ENCODE measurements at places on chromosomes 7 and 10. TPM values are rescaled to one million over a fixed set of nuclear protein-coding genes. Genes with fewer than 3 reads are reported as not detected.

The PILRA gene
- total RNA-seq = 9.9 TPM

GRCh38 chr7:132380059-132380458 lies 196.2 kb downstream of the PLXNA4 start:
- DNase-seq = no peak

DNA sequence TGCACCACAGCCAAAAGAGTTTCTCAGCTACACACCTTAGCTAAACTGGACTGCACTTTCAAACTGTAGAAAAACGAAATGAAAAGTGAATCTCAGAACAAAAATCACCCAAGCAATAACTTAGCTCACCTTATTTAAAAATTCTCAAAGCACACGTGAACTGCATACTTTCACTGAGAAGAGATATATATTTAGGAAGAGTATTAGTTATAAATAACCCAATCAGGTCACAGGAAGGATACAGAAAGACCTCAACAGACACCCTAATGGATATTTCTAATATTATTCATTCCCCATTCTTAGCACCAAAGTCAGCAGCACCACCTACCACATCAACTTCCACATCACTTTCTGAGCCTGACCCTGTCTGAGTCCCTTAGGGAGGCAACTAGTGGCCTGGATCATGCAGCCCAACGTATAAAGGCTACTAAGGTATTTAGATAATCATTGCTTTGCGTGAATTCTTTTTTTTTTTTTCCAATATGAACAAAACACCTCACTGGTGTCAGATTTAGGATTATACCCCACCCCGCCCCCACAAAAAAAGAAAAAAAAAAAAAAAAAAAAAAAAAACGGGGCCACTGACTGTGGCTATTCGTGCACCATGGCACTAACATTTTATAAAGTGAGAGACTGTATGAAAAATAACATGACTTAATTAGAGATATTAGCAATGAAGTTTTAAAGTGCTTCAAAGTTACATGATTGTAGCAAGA lies 2.6 kb downstream of the ABI1 start:
- DNase-seq = no peak

The AQP1 gene
- 177 TPM for total RNA-seq

The SLC26A5 gene
- total RNA-seq = 1.0 TPM

DNA sequence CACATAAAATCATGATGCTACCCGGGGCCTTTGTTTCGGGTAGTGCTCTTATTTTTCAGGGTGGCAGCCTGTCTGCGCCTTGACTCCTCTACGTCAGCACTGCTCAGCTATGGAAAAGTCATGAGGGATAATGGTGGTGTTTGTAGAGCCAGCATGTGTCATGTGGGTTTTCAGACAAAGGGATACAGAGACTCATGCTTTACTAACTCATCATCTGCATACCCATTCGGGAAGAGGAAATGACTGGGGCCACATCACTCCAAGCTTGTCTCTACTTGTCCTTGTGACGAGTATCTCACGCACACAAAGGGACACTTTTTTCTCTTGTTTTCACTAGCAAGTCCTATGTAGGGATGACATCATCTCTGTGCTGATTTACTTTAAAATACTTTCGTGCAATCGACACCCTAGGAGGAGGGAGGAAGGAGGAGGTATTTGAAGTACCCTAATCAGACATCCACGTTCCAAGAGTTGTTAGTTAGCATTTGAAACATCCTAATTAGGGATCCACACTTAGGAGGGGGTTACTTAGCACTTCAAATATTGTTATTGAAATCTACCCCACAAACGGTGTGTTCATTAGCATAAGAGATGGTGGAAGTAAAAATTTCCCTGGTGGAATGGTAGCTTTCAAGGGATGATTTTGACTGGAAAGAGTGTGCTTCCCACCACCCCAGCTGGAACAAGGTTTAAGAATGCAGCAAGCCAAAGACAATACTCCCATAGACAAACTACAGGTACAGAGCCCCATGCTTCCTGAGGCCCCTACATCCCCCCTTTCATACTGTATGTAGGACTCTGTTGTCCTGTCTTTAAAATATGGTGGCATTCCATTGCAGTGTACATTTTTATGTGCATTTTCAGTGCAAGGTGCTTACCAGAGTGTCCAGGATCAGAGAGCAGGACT lies 52.0 kb downstream of the THNSL1 start:
- no peak for DNase-seq

DNA sequence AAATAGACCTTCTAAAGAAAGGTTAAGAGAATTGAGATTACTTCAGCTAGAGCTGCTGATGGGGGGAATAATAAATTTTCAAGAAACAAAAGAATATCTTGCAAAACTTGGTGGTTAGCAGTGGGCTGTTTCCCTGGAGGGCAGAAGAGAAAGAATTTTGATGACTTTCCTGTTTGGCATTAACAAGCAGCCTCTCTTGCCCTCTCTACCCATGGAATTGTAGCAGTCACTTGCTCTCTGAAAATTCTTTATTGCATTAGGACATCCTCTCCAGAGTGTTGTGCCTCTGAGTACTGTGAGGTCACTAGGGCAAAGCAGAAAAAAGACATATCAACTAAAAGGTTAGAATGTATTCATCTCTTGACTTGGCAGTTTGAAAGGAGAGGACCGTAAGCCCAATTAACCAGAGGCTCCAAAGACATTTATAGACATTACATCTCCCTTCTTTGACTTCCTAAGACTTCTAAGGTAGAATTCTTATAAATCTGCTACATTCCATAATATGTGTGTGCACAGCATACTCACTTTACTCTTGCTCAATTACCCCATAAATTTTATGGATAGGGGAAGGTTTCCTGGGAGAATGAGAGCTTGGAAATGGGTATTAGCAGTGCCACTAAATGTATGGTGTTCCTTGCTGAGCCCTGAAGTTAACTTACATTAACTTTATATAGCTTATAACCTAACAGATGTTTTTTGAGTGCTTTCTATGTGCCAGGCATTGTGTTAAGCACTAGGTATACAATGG lies 215.3 kb downstream of the KIF20B start:
- DNase-seq = no peak

GRCh38 chr7:50651271-50651989 lies 86.2 kb upstream of the DDC start:
- DNase-seq = no peak

- DNase-seq = no peak
Measured at GRCh38 chr10:30013757-30014156, 45.6 kb downstream of the JCAD start.

- no peak for DNase-seq
Measured at GRCh38 chr10:72124989-72125388, 36.6 kb upstream of the SPOCK2 start.

DNA sequence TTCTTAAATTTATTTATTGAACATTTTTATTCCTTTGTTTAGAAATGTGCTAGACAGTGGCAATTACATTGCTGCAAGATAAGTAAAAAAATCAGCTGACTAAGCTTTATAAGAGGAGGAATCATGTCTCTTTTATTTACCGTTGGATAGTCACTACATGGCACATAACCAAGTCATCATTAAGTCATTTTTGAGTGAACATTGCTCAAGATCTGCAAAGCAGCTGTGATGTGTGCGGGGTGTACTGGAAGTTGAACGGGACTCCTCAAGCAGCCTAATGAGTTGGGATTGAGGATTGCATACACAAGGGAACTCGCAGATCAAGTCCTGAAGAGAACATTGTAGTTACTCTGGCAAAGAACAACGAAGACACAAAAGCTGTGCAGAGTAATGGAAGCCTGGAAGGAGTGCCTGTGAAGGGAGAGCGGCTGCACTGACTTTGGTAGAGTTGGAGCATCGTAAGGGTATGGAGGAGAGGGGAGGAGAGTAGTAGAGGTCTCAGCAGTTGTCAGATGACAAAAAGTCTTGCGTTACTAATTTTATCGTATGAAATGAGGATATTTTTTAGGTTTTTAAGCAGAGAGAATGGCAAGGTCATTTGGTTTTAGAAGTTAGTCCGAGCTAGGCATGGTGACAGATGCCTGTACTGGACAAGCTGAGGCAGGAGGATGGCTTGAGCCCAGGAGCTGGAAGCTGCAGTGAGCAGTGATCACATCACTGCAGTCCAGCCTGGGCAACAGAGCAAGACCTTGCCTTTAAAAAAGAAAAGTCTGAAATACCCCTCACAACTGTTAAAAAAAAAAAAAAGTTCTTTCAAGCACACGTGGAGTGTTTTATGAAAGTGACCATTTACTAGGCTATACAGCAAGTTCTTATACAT lies 95.1 kb downstream of the BMPR1A start:
- no peak for DNase-seq

All from breast epithelium (tissue), 4 donors.